AG08396 (cell line): ENCODE measurements at places on chromosomes 2 and 18.

GRCh38 chr2:25400576-25401216, 59.0 kb upstream of the DNMT3A start:
- no peak for DNase-seq

- no peak for DNase-seq
Observed at GRCh38 chr18:23833714-23834113, 144.5 kb downstream of the LAMA3 start.

- DNase-seq = no peak
Observed at GRCh38 chr2:160331258-160332025, 131.4 kb upstream of the ITGB6 start.

DNA sequence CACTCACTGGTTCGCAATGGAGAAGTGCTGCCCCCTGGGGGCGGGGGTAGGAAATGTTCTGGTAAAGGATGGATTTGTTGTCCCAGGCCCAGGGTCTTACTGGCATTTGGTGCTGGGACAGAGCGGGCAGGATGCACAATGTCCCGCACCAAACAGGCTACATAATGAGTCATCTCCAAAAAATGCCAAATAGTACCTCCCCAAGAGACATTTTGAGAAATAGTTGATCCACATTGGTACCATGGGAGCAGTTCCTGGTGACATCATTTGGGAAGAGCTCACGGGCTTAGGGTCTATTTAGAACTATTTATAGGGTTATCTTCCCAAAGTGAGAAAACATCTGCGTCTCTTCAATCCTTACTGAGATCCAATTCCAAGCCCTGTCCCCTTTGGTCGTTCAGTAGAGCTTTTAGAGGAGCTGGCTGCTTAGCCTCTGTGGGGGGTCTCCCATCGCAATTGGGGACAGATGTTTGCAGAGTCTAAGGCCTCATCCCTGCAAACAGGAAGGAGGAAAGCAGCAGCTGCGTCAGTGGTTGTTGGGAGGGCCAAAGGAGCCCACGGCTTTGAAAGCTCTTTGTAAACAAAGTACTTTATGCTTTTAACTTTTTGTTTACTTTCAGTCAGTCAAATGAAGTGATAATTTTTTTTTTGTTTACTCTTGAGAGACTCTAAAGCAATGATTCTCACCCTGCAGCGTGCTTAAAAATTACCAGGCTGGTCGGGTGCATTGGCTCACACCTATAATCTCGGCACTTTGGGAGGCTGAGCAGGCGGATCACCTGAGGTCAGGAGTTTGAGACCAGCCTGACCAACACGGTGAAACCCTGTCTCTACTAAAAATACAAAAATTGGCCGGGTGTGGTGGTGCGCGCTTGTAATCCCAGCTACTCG, 49.3 kb downstream of the GREB1 start:
- peak; percentile 52 for DNase-seq

- peak; percentile 89 for DNase-seq
Observed at GRCh38 chr2:47008381-47009252, 93.0 kb upstream of the MCFD2 start.

DNA sequence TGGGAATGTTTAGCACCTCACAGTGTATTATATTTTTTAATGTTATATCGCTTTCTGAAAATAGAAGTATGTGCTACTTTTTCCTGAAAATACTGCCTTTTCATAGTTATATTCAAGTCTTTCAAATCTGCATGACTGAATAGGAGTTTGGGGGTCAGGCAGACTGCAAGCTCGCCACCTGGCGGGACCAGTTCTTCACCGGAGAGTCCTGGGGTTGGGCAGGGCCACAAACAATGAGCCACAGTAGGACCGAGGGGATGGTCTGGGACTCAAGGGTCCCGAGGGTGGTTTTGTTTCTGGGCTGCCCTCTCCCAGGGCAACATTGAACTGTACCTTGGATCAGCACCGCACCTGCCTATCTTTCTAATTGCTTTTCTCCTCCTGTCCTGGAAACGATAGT, 70.6 kb downstream of the VWA3B start:
- DNase-seq = no peak

- no peak for DNase-seq
Observed at GRCh38 chr2:70442301-70443077, 111.1 kb downstream of the TGFA start.

- no peak for DNase-seq
Observed at GRCh38 chr2:176599796-176600485, 330.7 kb downstream of the MTX2 start.

GRCh38 chr2:236343400-236344161, 79.4 kb upstream of the ASB18 start:
- DNase-seq = peak; percentile 73
